ENCODE measurements at places on chromosomes 13 and 19. TPM values are rescaled to one million over a fixed set of nuclear protein-coding genes. Genes with fewer than 3 reads are reported as not detected.

PROZ gene
- not detected for total RNA-seq

DNA sequence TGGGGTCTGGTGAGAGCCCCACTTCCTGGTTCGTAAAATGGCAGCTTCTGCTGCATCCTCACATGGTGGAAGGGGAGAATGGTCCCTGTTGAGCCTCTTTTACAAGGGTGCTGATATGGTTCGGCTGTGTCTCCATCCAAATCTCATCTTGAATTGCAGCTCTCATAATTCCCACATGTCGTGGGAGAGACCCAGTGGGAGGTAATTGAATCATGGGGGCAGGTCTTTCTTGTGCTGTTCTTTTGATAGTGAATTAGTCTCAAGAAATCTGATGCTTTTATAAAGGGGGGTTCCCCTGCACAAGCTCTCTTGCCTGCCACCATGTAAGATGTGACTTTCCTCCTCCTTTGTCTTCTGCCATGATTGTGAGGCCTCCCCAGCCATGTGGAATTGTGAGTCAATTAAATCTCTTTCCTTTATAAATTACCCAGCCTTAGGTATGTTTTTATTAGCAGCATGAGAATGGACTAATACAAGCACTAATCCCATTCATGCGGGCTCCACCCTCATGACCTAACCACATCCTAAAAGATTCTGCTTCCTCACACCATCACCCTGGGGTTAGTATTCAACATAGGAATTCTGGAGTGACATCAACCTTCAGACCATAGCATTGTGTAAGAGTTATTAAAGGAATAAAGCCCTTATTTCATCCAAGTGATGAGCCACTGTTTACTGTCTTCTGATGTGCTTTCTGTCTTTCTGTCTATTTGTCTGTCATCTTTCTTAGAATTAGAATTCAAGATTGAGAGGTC lies 159.0 kb upstream of the IRS2 start:
- no peak for DNase-seq
- H3K4me1 ChIP-seq: no peaks in the 10 kb centered on the region
- no peak overlapping the region for H3K27ac ChIP-seq
- no peaks in the 10 kb centered on the region for H3K27me3 ChIP-seq
- no peaks in the 10 kb centered on the region for H3K36me3 ChIP-seq
- no peak overlapping the region for H3K4me3 ChIP-seq

GRCh38 chr19:10339380-10339960 lies at the start of gene ICAM3:
Gene ICAM3 (minus strand): TSS chr19:10339624. CDS start chr19:10339614, 10 bp downstream.
- no peaks in the 10 kb centered on the region for H3K36me3 ChIP-seq
- H3K27ac ChIP-seq: no peak within 1 kb of the TSS
- no peak within 1 kb of the TSS for H3K4me3 ChIP-seq
- DNase-seq: no peak

ZSWIM9 gene
- 5.4 TPM for total RNA-seq

- H3K27ac ChIP-seq: no peak overlapping the region
- no peak overlapping the region for H3K4me3 ChIP-seq
- no peaks in the 10 kb centered on the region for H3K27me3 ChIP-seq
- no peaks in the 10 kb centered on the region for H3K4me1 ChIP-seq
Measured at GRCh38 chr13:64688893-64689677, 2541.1 kb downstream of the PCDH9 start.

FFAR1 gene
- total RNA-seq: not detected

- H3K36me3 ChIP-seq: no peaks in the 10 kb centered on the region
- H3K27ac ChIP-seq: no peak overlapping the region
- H3K4me1 ChIP-seq: no peaks in the 10 kb centered on the region
- no peak for DNase-seq
- no peak overlapping the region for H3K4me3 ChIP-seq
Measured at GRCh38 chr13:79791471-79792042, 310.6 kb downstream of the NDFIP2 start.

- no peaks in the 10 kb centered on the region for H3K4me1 ChIP-seq
- H3K27ac ChIP-seq: no peak overlapping the region
- no peaks in the 10 kb centered on the region for H3K27me3 ChIP-seq
- no peaks in the 10 kb centered on the region for H3K36me3 ChIP-seq
- no peak for DNase-seq
Measured at GRCh38 chr19:28932446-28932845, 280.5 kb downstream of the UQCRFS1 start.

CYP4F8 gene
- total RNA-seq: not detected

- no peak for DNase-seq
- no peak overlapping the region for H3K27ac ChIP-seq
Measured at GRCh38 chr13:42735010-42735409, 46.4 kb upstream of the FAM216B start.

CTXN1 gene
- 2.6 TPM for total RNA-seq
